ENCODE measurements at places on chromosomes 4 and X.

GRCh38 chr4:5124876-5125275 lies 73.6 kb downstream of the STK32B start:
- DNase-seq, result no peak

GRCh38 chr4:62871078-62871477 lies 1538.2 kb downstream of the TECRL start:
- no peak for DNase-seq

GRCh38 chrX:2451501-2452316 lies 49.1 kb downstream of the DHRSX start:
- DNase-seq, result no peak

- no peak for DNase-seq
Measured at GRCh38 chrX:155923200-155923599, 42.1 kb downstream of the VAMP7 start.

DNA sequence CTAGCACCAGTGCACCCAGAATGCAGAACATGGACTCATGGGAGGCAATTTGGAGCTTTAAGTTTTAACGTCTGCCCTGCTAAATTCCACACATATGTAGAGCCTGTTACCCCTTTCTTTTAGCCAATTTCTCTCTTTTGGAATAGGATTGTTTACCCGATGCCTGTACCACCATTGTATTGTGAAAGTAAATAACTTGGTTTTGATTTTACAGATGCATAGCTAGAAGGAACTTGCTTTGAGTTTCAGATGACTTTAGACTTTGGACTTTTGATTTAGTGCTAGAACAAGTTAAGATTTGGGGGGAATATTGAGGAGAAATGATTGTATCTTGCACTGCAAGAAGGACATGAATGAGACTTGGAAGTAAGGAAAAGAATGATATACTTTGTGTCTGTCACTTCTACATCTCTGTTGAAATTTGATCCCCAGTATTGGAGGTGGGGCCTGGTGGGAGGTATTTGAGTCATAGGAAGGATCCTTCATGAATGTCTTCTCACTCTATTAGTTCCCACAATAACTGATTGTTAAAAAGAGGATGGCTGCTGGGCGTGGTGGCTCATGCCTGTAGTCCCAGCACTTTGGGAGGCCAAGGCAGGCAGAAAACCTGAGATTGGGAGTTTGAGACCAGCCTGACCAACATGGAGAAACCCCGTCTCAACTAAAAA lies 794.8 kb upstream of the LCORL start:
- DNase-seq, result no peak

GRCh38 chr4:11259837-11260236 lies 168.9 kb downstream of the HS3ST1 start:
- DNase-seq, result no peak

- DNase-seq, result no peak
Measured at GRCh38 chr4:169385376-169385775, 114.6 kb upstream of the SH3RF1 start.

- DNase-seq, result peak; percentile 65
Measured at GRCh38 chr4:154958621-154959358, 177.7 kb downstream of the RBM46 start.

- no peak for DNase-seq
Measured at GRCh38 chr4:138113819-138114400, 128.2 kb downstream of the SLC7A11 start.

DNA sequence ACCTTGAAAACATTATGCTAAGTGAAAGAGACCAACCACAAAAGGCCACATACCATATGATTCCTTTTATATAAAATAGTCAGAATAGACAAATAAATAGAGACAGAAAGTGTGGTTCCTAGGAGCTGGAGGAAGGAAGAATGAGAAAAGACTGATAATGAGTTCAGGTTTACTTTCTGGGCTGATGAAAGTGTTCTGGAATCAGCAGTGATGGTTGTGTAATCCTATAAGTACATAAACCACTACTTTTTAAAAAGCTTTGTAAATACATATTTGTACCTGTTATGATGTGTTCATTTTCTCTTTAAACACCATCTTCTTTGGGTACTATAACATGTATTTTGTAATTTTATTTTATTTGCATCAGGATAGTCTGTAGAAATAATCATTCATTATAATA lies 20.6 kb downstream of the PIR start:
- no peak for DNase-seq

DNA sequence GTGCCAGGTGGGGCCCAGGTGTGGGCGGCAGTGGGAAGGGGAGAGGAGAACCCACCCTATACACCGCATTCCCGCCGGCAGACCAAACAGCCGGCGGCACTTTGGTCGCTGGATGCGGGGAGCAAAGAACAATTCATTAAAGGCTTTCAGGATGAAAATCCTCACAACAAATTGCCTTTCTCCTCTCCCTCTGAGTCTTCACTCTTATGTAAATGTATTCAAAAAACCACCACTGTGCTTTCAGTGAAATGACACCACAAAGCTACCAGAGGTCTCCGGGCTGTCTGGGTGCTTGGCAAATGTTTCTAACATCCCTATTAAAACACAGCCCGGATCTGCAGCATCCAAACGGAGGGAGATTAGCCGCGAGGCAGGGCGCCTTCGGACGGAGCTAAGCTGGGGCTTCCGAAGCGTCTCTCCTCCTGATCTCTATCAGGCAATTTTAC lies 171.8 kb upstream of the TBL1X start:
- no peak for DNase-seq

DNA sequence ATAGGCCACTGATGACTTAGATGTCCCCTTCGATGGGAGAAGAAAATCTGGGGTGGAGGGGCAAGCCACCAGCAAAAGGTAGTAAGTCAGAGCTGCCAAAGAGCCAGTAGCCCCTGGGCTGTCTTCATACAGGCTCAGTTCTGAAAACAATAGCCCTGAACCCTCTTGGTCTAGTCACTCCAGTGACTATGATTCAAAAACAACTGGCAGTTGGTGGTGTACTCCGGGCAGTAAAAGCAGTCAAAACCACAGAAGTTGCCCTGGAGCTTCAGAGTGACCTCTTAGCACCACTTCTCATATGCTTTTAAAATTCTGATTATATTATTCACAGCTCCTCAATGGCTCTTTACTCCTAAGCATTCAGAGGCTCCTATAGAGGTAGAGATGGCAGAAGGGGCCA lies 164.3 kb upstream of the MAMLD1 start:
- DNase-seq, result no peak

- no peak for DNase-seq
Measured at GRCh38 chr4:71906096-71906495, 122.2 kb upstream of the GC start.

DNA sequence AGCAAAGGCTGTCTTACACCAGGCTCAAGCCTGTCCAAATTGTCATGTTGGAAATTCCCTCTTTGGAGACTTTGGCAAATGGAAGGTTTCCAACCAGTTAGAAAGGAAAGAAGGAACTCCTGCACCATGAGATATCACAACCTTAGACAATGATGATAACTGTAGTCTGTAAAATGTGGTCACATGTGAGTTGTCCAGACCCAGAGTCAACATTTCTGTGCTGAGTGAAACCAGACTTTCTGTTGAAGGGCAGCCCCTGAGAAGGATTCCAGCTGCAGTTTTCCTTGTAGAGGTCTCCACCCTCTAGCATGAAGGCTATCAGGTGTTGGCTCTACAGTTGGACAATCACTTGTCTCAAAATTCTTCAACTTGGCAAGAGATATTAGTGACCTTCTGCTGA lies 82.4 kb downstream of the SOX3 start:
- no peak for DNase-seq

DNA sequence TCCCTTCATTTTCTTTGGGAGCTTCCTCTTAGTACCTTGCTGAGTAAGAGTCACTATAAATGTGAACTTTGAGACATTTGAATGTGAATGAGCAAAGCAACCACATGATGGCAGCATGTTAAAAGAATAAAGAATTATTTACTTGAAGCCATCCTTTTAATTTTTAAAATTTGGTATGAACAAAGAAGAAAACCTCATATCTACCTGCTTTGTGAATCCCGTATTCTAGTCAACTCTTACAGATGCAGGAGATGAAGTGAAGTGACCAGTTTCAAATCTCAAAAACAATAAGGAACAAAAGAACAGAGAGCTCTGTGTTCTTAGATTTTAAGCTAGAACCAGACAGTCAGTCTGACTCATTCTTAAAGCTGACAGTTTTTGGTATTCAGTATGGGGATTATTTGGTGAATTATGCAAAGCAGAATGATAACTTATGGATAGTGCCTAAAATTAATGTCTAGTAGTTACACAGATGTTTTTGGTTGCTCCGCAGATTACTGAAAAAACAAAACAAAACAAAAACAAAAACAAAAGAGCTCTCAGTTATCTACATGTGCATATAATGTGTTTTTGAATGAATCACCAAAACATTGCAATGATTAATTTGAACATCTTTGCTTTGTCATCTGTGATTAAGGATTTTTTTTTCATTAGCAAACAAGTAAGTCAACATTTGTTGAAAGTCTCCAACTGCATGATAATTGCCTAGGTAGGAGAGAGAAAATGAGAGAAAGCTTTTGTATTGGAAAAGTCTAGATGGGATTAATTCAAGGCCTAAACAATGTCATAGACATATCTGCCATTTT lies 48.2 kb upstream of the H2AZ1 start:
- DNase-seq, result no peak

All from left forelimb (tissue), 1 donor.